ENCODE measurements at places on chromosomes 3 and 15.

GRCh38 chr3:78846718-78847117, 921.1 kb downstream of the ROBO1 start:
- DNase-seq: no peak

DNA sequence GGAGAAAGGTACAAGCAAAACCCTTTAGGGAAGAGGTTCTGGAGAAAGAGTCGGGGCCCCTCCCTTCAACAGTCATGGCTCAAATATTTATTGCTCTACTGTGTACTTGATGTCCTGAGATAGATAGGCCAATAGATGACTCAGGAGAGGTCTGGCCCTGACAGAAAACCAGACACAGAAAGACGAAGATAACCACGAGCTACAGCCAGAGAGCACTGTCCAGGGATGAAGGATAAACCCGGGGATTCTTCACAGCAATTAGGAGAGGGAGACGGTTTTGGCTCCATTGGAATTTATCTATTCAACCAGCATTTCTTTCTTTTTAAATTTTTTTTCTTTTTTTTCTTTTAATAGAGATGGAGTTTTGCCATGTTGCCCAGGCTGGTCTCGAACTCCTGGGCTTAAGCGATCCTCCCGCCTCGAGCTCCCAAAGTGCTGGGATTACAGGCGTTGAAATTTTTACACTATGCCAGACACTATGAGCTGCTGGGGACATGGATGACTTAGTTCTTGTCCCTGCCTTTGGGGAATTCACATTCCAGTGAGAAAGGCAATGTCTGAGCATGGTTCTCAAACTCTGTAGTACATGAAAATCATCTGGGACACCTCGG, 4.6 kb upstream of the CIDEC start:
- no peak for DNase-seq

DNA sequence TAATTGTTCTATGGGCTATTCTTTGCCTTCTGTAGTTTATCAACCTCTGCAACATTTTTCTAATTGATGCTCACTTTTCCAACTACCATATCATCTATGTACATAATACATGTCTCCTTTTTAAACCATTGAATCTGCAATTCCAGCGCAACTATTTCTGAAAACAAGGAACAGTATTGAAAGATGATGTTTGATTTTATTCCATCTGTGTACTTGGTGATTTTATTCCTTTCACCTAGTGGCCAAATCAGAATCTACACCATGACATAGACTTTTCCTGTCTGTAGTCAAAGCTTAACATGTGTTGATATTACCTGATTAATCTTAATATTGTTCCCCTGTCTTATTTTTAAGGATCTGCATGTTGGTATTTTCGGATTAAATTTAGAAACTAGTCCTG, 13.0 kb downstream of the NKTR start:
- DNase-seq: no peak

- DNase-seq: no peak
Measured at GRCh38 chr15:73383310-73384189, 14.8 kb upstream of the HCN4 start.

DNA sequence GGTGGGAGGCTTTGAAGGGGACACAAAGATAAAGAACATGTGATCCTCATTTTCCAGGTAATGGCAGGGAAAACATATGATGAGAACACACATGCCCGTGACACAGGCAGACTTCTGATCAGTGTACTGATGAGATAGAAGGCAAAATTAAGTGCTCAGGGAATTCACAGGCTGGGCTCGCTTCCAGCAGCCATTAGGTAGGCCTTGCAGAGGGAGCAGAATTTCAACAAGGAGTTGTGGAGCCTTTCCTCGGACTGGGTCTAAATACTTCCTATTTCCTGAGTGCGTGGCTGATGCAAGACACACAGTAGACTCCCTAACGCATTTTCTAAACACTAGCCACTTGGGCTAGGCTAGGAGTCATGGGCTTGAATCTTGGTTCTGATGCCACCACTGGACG, 74.0 kb upstream of the ETV5 start:
- DNase-seq: no peak

DNA sequence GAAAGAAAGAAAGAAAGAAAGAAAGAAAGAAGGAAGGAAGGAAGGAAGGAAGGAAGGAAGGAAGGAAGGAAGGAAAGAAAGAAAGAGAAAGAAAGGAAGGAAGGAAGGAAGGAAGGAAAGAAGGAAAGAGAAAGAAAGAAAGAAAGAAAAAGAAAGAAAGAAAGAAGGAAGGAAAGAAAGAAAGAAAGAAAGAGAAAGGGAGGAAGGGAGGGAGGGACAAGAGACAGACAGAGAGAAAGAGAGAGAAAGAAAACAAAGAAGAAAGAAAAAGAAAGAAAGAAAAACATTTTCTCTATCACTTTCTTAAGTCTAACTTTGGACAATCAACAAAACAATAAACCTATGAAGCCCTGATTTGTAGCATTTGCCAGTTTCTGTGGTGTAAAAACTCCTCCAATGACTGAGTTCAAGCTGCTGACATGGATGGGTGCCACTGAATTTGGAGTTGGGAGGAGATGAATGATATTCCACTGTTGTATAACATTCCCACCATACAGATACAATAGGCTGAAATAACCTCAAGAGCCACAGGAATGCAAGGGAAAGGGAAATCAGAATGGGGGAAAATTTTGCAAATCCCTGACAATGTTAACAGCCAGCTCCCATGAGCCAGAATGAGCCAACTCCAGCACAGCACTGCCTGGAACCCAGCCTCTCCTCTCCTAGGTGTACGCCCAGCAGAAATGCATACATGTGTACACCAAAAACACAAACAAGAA, 15.0 kb upstream of the RTP3 start:
- DNase-seq: no peak

- DNase-seq: no peak
Measured at GRCh38 chr15:66226736-66227135, 26.8 kb downstream of the MEGF11 start.

DNA sequence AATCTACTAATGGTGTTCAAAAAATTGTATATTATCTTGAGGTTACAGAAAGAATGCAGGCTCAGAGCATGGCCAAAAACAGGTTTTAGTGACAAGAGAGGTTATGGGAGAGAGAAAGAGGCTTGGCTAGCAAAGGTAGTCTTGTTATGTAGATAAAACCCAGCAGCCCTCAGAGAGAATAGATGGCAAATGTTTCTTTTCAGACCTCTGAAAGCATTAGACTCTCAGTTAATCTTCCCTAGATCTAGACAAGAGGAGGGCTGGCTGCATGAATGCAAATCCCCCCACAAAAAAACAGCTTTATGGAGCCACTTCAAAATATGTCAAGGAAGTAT, 62.2 kb downstream of the OSTN start:
- no peak for DNase-seq

DNA sequence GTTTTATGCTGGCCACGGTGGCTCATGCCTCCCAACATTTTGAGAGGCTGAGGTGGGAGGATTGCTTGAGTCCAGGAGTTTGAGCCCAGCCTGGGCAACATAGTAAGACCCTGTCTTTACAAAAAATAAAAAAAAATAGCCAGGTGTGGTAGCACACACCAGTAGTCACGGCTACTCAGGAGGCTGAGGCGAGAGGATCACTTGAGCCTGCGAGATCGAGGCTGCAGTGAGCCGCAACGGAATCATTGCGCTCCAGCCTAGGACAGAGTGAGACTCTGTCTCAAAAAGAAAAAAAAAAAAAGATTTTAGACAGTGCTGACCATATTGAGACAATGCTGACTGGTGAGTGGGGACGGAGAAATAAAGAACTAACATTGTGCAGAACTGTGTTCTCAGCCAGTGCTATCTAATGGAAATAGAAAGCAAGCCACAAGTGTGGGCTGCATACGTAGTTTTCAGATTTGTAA, 67.2 kb downstream of the ST6GAL1 start:
- DNase-seq: no peak

DNA sequence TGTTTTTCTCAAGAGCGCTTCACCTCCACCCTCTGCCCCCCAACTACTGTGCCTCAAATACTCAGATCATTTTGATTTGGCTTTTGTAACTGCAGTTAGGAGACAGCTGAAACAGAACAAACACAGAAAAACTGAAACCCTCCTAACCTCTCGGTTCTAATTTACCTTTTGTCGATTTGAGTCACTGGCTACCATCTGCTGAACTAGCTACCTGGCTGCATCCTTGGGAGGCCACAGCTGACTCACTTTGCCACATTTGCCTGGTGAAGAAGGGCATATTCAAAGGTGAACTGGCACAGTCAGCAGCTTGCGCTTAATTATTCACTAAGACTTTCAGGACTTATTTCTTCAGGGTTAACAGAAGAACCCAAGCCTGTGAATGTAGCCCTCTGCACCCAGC, 117.7 kb downstream of the FOXB1 start:
- no peak for DNase-seq

DNA sequence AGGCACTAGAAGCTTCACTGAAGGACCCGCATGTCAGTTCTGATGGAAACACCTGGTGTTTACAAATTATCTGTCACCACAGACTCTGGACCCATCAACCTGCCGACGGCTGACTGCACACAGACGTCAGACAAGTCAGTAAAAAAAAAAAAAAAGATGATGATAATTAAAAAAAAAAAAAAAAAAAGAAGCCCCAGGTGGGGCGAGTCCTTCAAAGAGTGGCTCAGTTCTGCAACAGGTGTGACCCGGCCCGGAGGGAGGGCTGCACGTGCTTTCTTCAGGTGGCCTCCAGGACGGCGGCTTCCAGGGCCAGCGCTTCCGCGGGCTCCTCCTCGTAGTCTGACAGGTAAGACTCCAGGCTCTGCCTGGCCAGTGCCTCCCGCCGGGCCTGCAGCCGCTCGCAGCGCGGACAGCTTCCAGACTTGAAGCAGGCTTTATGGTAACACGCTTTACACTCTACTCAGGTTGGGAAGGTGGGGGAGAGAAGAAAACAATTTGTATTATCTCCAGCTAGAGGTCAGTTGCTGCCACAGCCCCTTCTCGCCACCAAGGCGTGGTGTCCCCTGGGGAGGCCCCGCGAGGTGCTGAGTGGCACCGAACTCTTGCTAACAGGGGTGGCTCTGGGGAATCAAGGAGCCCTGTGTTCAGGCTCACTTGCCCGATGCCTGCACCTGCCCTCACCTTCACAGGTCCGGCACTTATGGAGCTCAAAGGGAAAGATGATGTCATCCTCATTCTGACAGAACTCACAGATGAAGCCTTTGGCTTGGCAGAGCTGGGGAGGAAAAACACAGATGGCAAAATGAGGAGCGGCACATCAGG, 61.8 kb downstream of the RUBCN start:
- no peak for DNase-seq

DNA sequence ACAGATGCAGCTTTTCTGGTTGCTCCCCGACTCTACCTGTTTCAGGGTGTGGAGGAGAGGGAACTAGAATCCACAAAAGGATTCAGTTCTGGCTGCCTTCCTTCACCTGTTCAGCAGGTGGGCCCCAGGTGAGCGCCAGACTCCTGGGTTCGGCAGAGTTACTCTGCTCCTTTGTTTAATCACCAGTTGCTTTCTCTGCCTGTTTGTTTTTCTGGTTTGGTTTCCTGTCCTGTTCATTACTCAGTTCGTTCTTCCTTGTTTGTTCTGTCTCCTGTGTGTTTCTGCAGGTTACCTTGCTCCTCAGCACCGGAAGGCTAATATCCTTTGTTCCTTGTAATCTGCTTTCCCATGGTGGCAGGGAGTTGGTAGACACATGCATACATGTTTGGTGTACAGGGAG, 508.5 kb upstream of the ATP11B start:
- peak; percentile 14 for DNase-seq

GRCh38 chr15:57319226-57319918, 56.9 kb upstream of the CGNL1 start:
- DNase-seq: no peak

DNA sequence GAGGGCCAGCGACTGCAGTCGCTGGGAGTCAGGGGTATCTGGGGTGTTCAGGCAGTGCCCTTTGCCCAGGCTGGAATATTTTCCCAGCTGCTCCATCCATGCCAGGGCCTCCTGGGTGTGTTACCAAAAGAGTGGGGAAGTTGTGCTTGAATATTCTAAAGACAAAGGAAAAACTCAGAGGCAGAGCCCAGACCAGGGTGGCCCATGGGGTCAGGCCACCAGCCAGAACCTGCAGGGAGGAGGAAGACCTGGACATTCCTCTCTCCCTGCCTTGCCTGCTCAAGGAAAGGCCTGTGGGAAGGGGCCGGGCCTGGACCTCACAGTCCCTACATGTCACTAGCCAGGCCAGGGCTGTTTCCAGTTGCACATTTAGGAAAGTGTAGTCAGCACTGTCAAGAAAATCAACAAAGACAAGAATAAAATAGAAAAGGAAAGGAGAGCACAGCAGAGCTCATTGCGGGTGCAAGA, 16.0 kb upstream of the KLF15 start:
- DNase-seq: no peak

GRCh38 chr3:194592798-194593752, 40.1 kb downstream of the TMEM44 start:
- DNase-seq: no peak

DNA sequence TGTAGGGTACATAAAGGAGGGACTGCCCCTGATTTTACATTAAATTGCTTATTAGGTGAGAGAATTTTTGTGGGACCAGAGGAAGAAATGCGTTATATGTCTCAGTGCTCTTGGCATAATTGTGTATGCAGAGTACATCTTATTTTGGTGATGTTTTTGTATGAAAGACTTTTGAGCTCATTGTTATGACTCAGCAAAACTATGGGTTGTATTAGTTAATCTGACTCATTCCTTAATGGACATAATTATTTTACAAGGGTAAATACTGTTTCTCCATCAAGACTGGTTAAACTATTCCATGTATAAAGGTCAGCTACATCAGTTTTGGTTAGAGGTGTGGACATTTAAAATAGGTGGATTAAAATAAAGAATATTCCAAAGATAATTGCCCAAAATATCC, 156.8 kb downstream of the ALCAM start:
- DNase-seq: no peak

GRCh38 chr15:55507567-55507966, 467 bp downstream of the DNAAF4 start:
- DNase-seq: no peak

GRCh38 chr15:79481793-79482192, 49.7 kb downstream of the MINAR1 start:
- no peak for DNase-seq

GRCh38 chr15:25431836-25432561, 6.8 kb downstream of the UBE3A start:
- DNase-seq: no peak

DNA sequence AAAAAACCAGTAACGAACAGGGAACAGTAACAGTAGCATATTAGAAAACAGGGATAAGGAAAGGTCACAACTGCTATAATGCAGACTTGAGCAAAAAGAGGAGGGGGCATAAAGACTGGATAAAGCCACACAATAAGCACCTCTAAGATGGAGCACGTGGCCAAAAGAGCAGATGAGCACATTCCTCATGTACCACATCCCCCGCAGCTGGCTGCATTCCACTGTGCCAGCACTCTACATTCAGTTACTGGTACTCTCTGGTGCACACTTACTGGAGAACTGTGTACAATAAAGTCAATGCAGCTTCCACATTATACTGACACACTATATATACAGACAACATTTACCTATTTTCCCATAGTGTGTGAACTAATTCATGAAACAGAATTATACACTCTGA, 64.7 kb downstream of the UBE3A start:
- DNase-seq: no peak

- DNase-seq: no peak
Measured at GRCh38 chr15:39145854-39146625, 434.8 kb upstream of the THBS1 start.

GRCh38 chr3:59596741-59597140, 546.9 kb upstream of the CFAP20DC start:
- no peak for DNase-seq
